AG08396 (cell line): ENCODE measurements at places on chromosomes 1 and 21.

GRCh38 chr1:177228693-177229065, 57.9 kb downstream of the BRINP2 start:
- peak; percentile 44 for DNase-seq

- no peak for DNase-seq
These were observed 43.2 kb downstream of the ZYG11B start for GRCh38 chr1:52769346-52770033.

- no peak for DNase-seq
These were observed 32.7 kb downstream of the XCL1 start for GRCh38 chr1:168608796-168609715.

GRCh38 chr1:228968891-228969606, 233.8 kb downstream of the RHOU start:
- no peak for DNase-seq

DNA sequence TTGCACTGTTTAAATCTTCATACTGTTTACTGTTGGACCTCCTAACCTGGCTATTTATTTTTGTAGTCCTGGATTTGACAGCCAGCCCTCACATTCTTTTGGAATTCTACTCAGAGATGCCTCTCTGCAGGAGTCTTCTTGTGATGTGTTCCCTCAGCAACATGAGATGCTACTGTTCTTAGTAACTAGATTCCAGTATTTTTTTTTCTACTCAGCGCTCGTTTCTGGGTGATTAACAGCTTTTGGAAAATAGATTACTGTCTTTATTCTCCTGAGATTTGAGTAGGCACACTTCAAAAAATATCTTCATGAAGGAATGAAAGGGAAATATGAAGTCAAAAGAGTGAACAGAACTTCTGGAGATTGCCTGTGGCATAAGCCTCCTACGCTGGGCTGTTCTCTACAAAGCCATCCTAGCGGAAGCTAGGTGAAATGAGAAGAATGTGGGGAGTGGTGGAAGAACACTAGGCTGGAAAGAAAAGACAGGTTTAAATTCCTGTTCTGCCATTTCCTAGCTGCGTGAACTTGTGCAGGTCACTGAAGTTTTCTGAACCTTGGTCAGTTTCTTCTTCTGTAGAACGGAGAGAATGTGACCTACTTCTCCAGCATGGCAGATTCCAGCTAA, 75.9 kb downstream of the LRRC8C start:
- DNase-seq, result no peak

DNA sequence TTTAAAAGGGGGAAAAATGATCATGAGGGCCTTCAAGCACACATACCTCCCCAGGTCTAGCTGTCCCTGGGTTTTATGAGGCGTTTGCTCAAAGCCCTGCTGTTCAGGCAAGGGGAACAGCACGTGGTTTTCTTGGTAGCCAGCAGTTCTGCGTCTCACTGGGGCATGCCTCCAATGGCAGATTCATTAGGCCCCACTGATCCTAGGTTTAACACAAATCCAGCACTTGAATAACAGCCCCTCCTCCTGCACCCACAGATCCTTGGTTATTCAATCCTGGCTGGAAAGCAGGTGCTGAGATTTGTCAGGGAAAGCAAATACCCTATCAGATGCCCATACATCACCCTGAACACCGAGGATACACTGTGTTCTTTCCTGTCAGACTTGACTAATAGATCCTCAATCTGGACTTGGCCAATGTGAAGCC, 106.4 kb downstream of the ZC3H11B start:
- DNase-seq, result no peak

DNA sequence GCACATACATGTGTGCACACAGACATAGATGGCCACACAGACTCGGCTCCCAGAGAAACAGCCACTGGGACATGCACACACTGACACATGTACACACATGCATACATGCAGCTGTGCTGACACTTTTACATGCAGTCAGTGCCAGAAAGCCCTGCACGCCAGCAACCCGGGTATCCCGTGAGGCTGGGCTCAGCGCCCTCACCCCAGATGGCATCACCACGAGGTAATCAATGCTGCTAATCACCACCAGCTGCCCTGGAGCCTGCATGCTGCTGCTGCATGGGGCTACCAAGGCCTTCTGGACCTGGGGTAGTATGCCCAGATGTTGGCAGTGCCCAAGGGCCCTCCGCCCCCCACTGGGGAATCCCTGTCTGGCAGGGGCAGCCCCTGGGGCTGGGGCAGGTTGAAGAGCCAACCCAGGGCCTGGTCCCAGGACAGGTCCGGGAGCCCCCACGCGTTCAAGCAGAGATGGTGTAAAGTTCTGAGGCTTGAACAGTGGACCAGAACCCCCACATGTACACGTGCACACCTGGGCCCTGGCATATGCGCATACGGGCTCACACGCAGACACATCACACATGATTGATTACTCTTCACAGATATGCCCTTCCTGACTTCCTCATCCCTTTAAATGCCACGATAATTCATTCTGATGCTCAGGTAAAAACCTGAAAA, 2.7 kb upstream of the COL16A1 start:
- DNase-seq, result no peak

DNA sequence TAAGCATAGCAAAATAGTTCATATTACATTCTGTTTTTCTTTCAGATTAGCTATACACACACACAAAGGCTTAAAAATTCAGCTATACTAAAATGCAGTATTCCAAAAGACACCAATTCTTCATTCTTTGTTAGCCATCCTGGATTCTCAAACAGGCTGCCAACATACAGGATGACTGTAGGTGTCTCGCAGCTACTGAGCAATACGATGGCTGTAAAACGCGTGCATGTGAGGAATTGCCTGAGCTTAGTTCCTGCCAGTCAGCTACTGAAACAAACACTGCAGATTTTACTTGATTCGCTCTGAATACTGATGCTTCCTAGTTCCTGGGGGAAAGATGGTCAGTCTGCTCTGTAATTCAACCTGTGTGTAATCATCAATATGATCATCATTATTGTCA, 24.7 kb upstream of the HMGN1 start:
- no peak for DNase-seq

DNA sequence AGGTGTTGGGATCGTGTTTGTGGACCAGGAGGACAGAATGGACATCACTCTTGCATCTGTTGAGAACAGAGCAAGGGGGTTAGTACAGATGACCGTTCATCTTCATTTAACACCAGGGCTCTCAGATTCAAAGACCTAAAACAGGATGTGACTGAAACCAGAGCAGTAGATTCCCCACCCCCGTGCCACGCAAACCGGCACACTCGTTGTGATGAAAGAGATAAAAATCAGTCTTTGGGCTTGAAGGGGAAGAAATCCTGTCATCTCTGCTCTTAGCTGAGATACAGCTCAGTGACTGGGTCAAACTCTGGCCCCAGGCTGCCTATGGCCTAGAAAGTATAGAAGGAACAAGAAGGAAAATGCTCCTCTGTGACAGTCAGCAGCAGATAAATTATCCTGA, 146.2 kb upstream of the KRTAP19-8 start:
- no peak for DNase-seq

GRCh38 chr1:208258277-208258676, 14.1 kb upstream of the PLXNA2 start:
- no peak for DNase-seq

DNA sequence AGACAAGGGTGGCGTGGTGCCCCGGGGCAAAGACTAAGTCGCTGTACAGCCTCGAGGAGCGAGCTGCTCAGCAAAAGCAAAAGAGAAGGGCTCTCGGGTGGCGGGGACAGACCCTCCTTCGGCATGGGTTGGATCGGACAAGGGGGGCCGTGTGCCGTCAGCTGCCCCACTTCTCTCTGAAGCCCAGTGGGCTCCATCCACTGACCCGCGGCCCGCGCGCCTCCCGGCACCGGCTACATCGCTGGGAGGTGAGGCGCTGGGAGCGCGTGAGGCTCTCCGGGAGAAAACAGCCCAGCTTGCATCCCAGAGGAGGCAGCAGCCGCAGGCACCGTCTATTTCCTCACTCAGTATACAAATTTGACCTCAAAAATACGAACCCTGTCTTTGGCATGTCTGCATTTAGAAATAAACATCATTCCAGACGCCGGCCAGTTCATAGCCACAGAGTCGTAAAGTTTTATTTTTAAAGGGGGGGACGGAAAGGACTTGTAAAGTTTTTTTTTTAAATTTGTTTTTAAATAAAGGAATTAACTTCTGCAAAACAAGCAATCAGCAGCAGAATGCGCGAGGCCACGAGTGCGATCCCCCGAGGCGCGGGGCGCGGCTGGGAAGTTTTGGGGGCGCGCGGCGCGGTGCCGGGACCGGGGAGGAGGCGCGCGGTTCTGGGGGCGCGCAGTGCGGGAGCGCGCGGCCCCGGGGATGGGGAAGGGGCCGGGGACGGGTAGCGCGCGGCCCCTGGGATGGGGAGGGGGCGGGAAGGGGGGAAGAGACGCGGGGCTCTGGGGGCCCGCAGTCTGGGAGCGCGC, 689 bp upstream of the GPR137B start:
- peak; percentile 65 for DNase-seq

DNA sequence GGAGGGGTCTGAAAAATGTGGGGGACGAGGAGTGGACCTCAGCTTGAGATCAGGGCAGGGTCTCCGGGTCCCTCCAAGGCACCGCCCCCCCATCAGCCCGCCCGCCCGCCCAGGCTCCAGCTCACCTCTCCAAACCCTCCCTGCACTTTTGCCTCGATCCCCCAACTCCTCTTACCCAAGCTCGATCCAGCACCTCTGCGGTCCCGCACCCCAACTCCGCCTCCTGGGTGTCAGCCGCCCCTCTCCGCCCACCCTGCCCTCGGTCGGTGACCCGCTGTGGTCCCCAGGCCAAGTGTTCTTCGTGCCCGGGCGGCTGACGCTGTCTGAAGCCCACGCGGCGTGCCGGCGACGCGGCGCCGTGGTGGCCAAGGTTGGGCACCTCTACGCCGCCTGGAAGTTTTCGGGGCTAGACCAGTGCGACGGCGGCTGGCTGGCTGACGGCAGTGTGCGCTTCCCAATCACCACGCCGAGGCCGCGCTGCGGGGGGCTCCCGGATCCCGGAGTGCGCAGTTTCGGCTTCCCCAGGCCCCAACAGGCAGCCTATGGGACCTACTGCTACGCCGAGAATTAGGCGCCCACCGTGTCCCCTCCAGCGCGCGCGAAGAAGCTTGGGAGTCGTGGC, 5.7 kb downstream of the HAPLN2 start:
- DNase-seq, result no peak

DNA sequence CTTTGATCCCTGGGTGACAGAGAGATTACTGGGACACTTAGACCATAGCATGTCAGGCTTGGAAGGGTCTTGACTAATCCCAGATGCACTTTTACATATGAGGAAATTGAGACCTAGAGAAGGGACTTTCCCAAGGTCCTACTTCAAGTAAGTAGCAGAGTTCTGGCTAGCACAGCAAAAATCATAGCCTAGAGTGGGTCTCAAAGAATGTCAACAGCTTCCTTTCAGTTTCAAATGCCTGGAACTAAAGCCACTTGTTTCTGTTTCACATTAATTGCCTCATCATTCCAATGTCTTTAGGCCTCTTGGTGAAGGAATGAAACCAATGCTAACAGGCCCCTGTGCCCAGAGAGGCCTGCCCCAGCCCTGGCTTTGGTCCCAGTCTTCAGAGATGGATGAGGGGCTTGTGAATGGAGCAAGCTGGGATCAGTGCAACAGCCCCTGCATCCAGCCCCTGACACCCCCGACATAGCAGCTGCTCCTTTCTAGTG, 26.6 kb downstream of the ATF3 start:
- peak; percentile 36 for DNase-seq

- no peak for DNase-seq
These were observed 130.8 kb upstream of the SGIP1 start for GRCh38 chr1:66403007-66403731.

- DNase-seq, result no peak
These were observed 453 bp upstream of the TTLL10 start for GRCh38 chr1:1173061-1173792.

- peak; percentile 72 for DNase-seq
These were observed 14.8 kb upstream of the WASF2 start for GRCh38 chr1:27504588-27505419.

DNA sequence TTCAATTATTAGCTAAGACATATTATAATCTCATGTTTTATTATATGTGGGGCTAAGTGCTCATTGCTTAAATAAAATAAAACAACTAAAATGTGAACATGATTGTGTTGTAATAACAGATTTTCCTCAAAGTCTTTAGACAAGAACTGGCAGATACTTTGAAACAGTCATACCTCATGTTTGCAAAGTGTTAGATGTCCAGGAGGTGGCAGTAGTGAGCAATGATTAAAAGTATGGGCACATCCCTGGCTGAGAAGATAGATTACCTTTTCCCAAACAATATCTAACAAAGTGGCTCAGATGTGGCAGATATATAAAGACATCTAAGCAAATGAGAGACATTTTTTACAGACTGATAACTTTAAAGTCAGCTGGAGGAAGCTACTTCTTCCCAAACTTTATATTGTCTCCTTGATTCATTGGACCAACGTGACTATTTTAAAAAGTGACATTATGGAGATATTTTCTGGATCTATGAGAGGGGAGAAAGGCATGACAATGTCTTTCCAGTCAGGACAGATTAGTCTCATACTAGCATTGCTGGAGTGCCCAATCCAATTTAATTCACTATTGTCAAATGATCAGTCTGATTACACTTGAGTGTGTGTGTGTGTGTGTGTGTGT, 269.8 kb downstream of the S1PR1 start:
- peak; percentile 22 for DNase-seq

DNA sequence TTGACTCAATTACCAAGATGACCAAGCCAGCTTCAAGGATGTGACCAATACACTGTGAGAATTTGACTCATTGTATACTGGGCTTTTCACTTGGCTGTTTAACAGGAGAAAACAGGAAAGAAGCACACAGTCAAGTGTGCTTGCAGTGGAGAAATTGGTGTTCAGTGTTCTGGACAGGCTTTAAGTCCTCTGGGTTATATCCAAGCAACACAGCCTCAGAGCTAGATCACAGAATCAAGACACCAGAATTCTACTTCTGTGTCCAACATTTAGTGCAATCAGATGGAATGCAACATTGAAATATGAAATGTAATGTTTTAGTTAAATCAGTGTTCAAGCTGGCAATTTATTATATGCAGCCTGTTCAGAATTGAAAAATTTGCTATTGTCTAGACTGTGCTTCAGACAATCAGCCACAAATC, 694.4 kb downstream of the LTN1 start:
- peak; percentile 12 for DNase-seq

GRCh38 chr21:34364921-34365320, 1.1 kb downstream of the KCNE2 start:
- no peak for DNase-seq

GRCh38 chr1:119656410-119656955, 8.4 kb upstream of the ZNF697 start:
- no peak for DNase-seq

- no peak for DNase-seq
These were observed 4.3 kb upstream of the ERI3 start for GRCh38 chr1:44359234-44359935.

DNA sequence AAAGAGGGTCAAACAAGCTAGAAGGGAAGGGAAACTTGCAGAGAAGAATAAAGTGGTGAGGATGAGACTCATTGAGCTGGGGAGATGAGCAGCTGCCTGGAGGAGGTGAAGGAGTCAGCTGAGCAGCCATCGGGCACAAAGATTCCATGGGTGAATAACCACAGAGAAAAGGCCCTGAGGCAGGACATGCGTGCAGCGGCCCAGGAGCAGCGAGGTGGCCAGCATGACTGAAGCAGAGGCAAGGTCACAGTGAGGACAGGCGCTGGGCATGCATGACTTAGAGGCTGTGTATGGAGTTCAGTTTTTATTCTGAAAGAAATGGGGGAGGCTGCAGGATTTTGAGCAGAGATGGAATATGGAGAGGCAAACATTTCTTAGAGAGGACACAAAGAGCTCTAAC, 24.9 kb downstream of the OLFML2B start:
- DNase-seq, result no peak
